ENCODE measurements at places on chromosomes 12 and 14. TPM values are rescaled to one million over a fixed set of nuclear protein-coding genes. Genes with fewer than 3 reads are reported as not detected.

- peak within 1 kb of the TSS; percentile 69 for H3K27ac ChIP-seq
- peaks cover 54% of the 10 kb centered on the region for H3K4me1 ChIP-seq
- peak; percentile 83 for DNase-seq
- peak within 1 kb of the TSS; percentile 92 for H3K4me3 ChIP-seq
These were observed at the start of gene MLXIP for GRCh38 chr12:122078141-122079032. TSS of gene MLXIP (plus strand) at chr12:122078756. CDS start at chr12:122078854, 98 bp downstream.

DNA sequence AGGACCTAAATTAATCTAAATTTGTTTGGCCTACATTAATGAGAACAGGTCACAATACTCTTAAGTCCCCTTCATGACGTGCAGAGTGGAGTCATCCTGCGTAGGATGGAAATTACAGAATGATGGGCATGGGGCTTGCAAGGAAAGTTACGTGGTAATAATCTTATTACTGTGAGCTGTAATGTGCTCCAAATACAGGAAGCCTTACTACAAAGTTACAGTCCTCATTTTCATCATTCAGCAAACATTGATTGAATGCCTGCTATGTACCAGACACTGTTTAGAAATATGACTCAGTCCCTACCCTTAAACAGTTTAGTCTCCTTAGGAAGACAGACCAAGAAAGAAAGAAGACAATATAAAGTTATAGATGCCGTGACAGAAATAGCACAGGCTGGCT lies 9.4 kb downstream of the HIGD1C start:
- DNase-seq, result no peak
- H3K4me1 ChIP-seq, result no peaks in the 10 kb centered on the region
- H3K4me3 ChIP-seq, result no peak overlapping the region
- no peaks in the 10 kb centered on the region for H3K27me3 ChIP-seq

Gene SYNDIG1L
- total RNA-seq, result not detected

Gene SLC6A13
- total RNA-seq, result 0.75 TPM

GRCh38 chr12:61758661-61759060 lies 501.5 kb upstream of the USP15 start:
- no peaks in the 10 kb centered on the region for H3K36me3 ChIP-seq
- no peaks in the 10 kb centered on the region for H3K27me3 ChIP-seq
- no peak overlapping the region for H3K4me3 ChIP-seq
- H3K4me1 ChIP-seq, result no peaks in the 10 kb centered on the region
- DNase-seq, result no peak

Gene CYP46A1
- 0.36 TPM for total RNA-seq

Gene FOXN4
- total RNA-seq, result not detected

Gene RNASE7
- total RNA-seq, result not detected
